GM19239 (cell line): ENCODE measurements at places on chromosomes 4 and X.

GRCh38 chr4:119034276-119035008 lies 101.2 kb upstream of the MYOZ2 start:
- no peak for DNase-seq

- peak; percentile 67 for DNase-seq
Observed at GRCh38 chr4:118968005-118968404, 79.4 kb downstream of the SYNPO2 start.

- DNase-seq: no peak
Observed at GRCh38 chrX:37998586-37999262, 7.6 kb upstream of the SYTL5 start.

- no peak for DNase-seq
Observed at GRCh38 chr4:7893539-7893938, 46.1 kb downstream of the AFAP1 start.

- DNase-seq: no peak
Observed at GRCh38 chr4:181662383-181662782, 580.8 kb upstream of the TENM3 start.

DNA sequence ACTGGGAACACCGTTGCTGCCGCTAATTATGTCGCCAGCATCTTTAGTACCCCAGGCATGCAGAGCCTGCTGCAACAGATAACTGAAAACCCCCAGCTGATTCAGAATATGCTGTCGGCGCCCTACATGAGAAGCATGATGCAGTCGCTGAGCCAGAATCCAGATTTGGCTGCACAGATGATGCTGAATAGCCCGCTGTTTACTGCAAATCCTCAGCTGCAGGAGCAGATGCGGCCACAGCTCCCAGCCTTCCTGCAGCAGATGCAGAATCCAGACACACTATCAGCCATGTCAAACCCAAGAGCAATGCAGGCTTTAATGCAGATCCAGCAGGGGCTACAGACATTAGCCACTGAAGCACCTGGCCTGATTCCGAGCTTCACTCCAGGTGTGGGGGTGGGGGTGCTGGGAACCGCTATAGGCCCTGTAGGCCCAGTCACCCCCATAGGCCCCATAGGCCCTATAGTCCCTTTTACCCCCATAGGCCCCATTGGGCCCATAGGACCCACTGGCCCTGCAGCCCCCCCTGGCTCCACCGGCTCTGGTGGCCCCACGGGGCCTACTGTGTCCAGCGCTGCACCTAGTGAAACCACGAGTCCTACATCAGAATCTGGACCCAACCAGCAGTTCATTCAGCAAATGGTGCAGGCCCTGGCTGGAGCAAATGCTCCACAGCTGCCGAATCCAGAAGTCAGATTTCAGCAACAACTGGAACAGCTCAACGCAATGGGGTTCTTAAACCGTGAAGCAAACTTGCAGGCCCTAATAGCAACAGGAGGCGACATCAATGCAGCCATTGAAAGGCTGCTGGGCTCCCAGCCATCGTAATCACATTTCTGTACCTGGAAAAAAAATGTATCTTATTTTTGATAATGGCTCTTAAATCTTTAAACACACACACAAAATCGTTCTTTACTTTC lies 1.8 kb downstream of the UBQLN2 start:
- DNase-seq: no peak

DNA sequence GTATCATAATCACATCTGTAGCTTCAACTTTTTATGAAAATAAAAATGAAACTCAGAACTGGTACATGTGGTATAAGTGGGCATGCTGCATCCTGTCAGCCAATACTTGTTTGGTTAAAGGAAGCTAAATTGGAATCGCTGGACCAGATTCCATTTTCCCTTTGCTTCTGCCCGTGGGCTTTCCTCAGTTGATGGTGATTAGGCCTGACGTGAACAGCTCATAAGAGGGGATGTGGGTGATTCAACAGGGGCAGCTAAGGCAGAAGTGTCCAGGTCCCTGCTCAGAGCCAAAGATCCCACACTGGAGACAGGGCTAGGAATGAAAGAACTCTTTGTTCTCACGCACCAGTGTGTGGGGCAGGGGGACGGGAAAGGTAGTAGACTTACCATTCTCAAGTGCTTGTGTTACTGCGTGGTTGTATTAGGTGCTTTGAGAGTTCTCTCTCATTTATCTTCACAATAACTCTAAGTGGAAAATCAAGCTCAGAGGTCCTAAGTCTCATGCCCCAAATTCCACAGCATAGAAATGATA lies 63.2 kb upstream of the GUCY1A1 start:
- DNase-seq: no peak

DNA sequence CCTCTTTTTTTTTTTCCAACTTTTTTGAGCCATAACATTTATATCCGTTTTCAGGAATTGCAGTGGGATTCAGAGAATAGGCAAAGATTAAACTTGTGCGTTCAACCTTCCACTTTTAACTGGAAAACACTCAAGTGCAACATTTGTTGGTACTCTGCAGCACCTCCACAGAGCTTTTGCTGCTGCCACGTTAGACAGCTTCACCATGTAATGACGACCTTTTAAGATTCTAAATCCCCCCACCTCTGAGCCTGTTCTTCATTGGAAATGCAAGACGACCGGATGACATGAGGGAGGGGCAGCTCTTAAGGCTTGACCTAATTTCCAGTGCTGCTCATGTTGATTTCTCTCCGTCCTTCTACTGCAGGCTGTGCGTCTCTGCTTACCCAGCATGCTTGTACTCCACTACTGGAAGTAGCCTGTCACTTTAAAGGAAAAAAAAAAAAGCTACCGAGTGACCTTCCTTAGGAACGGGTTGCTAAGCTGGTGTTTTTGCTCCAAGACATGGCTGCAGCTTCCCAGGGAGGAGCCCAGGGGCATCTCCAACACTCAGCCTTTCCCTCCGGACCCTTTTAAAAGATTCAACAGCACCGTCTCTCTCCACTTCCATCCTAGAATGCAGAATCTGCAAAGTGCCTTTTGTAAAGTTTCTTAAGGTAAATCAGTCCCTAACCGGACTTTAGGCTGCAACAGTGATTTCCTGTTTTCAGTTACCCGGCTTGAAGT lies at the start of gene CC2D2A:
TSS of gene CC2D2A (plus strand) at position 481 of the 726 bp plus-strand sequence. CDS start 6,051 bp downstream, outside the sequence.
- DNase-seq: no peak

DNA sequence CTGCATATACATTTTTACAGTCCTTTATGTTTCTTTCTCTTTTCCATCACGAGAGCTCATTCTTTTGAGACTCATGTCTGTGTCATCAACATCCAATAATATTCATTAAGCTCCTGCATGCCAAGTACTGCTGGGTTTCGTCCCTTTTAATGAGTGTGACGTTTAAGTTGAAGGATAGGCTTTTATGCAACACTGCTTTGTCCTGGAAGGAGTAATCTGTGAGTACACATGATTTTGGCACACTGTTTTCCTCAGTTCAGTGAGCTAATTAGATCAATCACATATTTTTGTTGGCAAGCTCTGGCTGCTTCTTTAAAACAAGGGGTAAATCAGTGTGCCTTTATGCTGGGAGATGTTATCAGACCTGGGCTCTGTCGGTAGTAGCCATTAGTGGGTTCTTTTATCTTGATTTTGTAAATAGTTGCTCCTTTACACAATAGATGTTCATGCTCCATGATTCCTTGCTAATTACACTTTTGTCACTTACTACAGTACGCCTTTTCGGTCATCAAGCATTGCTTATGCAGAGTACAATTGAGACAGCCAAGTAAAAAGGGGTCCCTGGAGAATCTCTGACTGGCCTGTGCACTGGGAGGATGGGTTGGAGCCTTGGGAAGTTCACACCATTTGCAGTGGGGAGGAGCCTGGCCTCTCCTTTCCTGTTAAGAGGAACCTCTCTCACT lies 132.6 kb downstream of the FHIP1A start:
- DNase-seq: no peak

DNA sequence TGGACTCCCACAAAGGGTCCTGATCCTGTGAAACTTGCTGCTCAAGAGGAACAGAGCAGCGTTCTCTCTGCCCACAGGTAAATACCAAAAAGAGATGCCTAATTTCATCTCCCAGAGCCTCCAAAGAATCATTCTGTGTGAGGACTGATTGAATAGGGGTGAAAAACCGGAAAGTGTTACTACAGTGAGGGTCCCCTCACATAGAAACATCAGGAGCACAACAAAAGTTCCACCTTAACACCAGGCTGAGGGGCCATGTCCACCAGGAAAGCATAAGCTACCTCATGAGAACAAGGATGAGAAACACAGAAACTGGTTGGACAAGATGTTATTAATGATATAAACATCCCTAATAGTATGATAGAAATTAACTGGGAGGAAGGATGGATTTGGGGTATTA lies 140.9 kb downstream of the NWD2 start:
- no peak for DNase-seq

DNA sequence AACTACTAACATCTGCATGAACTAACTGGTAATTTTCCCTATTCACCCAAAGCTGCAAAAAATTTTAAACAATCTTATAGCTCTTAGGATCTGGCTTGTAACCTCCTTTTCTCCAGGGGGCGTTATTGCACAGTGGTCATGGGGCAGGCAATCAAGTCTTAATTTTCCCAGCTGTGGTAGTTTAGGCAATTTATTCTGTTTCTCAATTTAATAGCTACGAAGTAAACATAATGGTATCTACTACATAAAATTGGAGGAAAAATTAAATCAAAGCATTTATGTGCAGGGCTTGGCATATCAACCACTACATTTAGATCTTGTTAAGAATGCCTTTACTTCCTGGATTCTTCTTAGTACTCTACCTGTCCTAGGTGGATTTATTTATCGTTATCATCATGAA lies 137.4 kb upstream of the GUCY1A1 start:
- no peak for DNase-seq
